Naive B cell (primary cell): ENCODE measurements at places on chromosomes 16 and 17.
A peak's percentile ranks its signal among the peaks of the same experiment; 100 is the strongest.

- H3K4me3 ChIP-seq = no peak overlapping the region
- no peak for DNase-seq
- H3K27ac ChIP-seq = no peak overlapping the region
- peaks cover 11% of the 10 kb centered on the region for H3K4me1 ChIP-seq
- no peaks in the 10 kb centered on the region for H3K36me3 ChIP-seq
Observed at GRCh38 chr17:82789051-82789592, 37.3 kb downstream of the TBCD start.

- H3K4me1 ChIP-seq = peaks cover 13% of the 10 kb centered on the region
- H3K4me3 ChIP-seq = no peak overlapping the region
- DNase-seq = no peak
Observed at GRCh38 chr17:67569873-67570272, 147.9 kb upstream of the NOL11 start.

GRCh38 chr17:11558681-11559234 is 39.5 kb upstream of the DNAH9 start:
- no peaks in the 10 kb centered on the region for H3K4me1 ChIP-seq
- H3K27me3 ChIP-seq = no peaks in the 10 kb centered on the region
- no peak overlapping the region for H3K4me3 ChIP-seq
- DNase-seq = no peak
- H3K27ac ChIP-seq = no peak overlapping the region

GRCh38 chr17:57335195-57335792 is 79.0 kb downstream of the MSI2 start:
- no peak overlapping the region for H3K4me3 ChIP-seq
- peaks cover 38% of the 10 kb centered on the region for H3K4me1 ChIP-seq
- H3K27ac ChIP-seq = no peak overlapping the region
- no peak for DNase-seq

- no peaks in the 10 kb centered on the region for H3K27me3 ChIP-seq
- H3K4me3 ChIP-seq = peak overlapping the region; percentile 94
- H3K27ac ChIP-seq = peak overlapping the region; percentile 95
- peaks cover 17% of the 10 kb centered on the region for H3K4me1 ChIP-seq
- DNase-seq = no peak
Observed at GRCh38 chr17:39402890-39403605, 1.6 kb upstream of the FBXL20 start.

DNA sequence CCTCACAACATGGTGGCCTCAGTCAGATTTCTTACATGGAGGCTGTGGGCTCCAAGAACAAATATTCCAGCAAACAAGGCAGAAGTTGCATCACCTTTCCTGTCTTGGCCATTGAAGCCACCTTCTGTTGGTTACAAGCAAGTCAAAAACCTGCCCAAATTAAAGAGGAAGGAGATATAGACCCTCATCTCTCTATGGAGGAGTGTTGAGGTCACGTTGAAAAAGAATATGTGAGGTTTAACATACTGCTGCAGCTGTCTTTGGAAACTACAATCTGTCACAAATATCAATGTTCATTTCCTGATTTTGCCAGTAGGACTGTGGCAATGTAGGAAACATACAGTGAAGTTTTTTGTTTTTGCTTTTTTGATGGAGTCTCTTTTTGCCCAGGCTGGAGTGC is 211.4 kb downstream of the COPRS start:
- H3K4me1 ChIP-seq = no peaks in the 10 kb centered on the region
- H3K4me3 ChIP-seq = no peak overlapping the region
- H3K27me3 ChIP-seq = peaks cover 10% of the 10 kb centered on the region

- no peaks in the 10 kb centered on the region for H3K27me3 ChIP-seq
- peaks cover 13% of the 10 kb centered on the region for H3K36me3 ChIP-seq
- no peak overlapping the region for H3K4me3 ChIP-seq
- DNase-seq = no peak
Observed at GRCh38 chr17:17129466-17129865, 76.7 kb downstream of the PLD6 start.

GRCh38 chr17:41967921-41968578 is 1.5 kb downstream of the CNP start:
- no peaks in the 10 kb centered on the region for H3K27me3 ChIP-seq
- H3K4me1 ChIP-seq = peaks cover 42% of the 10 kb centered on the region
- H3K36me3 ChIP-seq = no peaks in the 10 kb centered on the region
- H3K27ac ChIP-seq = no peak overlapping the region

- DNase-seq = no peak
- no peaks in the 10 kb centered on the region for H3K36me3 ChIP-seq
Observed at GRCh38 chr17:81656835-81657234, 493 bp upstream of the PDE6G start.

- H3K27ac ChIP-seq = no peak overlapping the region
- no peaks in the 10 kb centered on the region for H3K36me3 ChIP-seq
- no peaks in the 10 kb centered on the region for H3K27me3 ChIP-seq
- H3K4me1 ChIP-seq = peaks cover 20% of the 10 kb centered on the region
- no peak for DNase-seq
Observed at GRCh38 chr16:88697116-88697830, 8.9 kb downstream of the RNF166 start.

- H3K36me3 ChIP-seq = no peaks in the 10 kb centered on the region
- no peak overlapping the region for H3K4me3 ChIP-seq
- peaks cover 24% of the 10 kb centered on the region for H3K4me1 ChIP-seq
- DNase-seq = no peak
- H3K27me3 ChIP-seq = peaks cover 7% of the 10 kb centered on the region
Observed at GRCh38 chr16:57651344-57652333, 16.5 kb upstream of the ADGRG3 start.

DNA sequence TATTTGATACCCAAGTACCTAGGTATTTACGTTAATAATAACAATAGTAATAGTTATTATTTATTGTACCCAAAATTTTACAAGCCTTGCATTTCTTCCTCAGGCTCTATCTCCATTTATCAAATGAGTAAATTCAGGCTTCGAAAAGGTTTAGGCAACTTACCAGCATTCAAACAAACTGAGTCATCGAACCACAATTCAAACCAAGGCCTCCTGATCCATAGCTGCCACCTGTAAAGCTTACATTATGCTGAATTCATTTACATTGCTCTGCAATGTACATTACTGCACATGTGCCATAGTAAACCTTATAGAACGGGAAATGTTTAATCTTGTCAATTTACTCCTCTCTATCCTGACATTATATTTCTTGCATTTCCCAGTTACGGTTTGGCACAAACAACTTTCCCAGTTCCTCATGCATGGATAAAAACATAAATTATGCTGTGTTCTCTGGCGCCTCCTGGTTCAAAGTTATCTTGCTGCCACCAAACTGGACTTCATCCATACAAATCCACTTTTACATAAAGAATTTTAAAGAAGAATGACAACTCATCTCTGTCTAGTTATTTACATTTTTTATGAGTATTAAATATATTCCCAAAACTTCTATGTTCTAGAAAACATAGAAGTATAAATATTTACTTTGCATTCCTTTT is 360.6 kb upstream of the SOX9 start:
- no peaks in the 10 kb centered on the region for H3K27me3 ChIP-seq
- H3K27ac ChIP-seq = no peak overlapping the region
- H3K4me1 ChIP-seq = no peaks in the 10 kb centered on the region
- no peak for DNase-seq
- no peak overlapping the region for H3K4me3 ChIP-seq
- H3K36me3 ChIP-seq = no peaks in the 10 kb centered on the region

DNA sequence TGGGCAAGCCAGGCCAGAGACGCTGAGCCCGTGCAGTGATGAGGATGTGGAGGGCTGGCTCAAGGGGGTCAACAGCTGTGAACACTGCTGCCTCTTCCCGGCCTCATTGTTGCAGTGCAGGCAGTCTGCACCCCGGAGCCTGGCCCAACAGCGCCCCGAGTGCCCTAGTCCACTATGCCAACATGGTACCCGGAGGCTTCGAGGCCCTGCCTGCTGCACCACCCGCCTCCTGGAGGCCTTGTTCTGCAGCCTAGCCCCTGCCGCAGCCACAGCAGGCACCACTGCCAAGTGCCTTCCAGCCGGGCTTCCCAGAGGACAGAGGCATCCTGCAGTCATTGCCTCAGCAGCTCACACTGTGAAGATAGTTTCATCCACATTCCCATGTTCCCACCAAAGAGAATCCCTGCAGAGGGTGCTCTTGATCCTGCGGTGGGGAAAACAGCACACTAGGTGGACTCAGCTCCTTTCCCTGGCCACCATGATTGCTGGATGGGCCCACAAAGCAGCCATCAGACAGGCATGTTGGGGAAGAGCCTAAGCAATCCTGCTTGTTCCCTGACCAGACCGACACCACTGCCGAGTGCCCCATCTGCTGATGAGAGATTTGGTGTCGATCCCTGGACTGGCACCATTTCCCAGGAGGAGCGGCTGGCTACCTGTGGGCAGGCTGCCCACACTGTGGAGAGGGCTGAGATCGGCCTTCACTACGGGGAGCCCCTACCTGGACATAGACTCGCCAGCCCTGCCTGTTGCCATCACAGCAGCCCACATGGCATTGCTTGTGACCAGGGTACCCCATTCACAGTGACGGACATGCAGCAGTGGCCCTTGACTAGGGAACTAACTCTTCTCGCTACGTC is 44.9 kb downstream of the USP22 start:
- H3K4me3 ChIP-seq = no peak overlapping the region
- no peaks in the 10 kb centered on the region for H3K36me3 ChIP-seq
- DNase-seq = no peak

- no peaks in the 10 kb centered on the region for H3K27me3 ChIP-seq
- H3K4me1 ChIP-seq = peaks cover 82% of the 10 kb centered on the region
- no peaks in the 10 kb centered on the region for H3K36me3 ChIP-seq
- DNase-seq = peak; percentile 94
- peak overlapping the region; percentile 73 for H3K4me3 ChIP-seq
Observed at GRCh38 chr17:3911271-3912053, 4.8 kb downstream of the P2RX1 start.

DNA sequence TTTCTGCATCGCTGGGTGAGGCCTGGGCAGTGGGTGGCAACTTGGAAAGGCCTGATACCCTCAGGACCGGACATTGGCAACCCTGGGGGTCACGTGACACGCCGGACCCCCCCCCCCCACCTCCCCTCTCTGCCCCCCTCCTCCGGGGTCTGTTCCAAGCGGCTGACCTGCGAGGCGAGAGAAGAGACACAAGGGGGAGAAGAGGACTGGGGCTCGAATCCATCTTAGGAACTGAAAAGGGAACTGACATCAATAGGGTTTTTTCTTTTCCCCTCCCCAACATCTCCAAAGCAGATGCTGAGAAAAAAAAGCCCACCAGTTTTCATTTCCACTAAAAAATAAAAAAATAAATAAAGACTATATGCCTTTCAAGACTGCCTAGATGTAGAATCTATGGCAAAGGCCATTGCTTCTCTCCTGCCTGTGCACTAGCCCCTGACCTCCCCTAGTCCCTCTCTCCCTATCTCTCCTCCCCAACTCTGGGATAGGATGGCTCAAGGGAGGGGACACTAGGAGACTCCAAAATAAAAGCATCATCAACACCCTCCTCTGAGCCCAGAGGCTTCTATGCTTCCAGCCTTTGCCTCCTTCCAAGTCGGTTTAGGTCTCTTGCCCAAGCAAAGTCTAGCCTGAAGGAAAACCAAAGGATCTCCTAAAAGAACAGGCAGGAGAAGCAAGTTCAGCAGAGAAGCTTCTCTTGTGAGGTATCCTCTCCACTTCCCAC is 7.7 kb upstream of the HOXB2 start:
- H3K27me3 ChIP-seq = peaks cover 49% of the 10 kb centered on the region
- H3K36me3 ChIP-seq = no peaks in the 10 kb centered on the region
- H3K4me3 ChIP-seq = no peak overlapping the region
- DNase-seq = no peak
- no peak overlapping the region for H3K27ac ChIP-seq

- H3K27me3 ChIP-seq = no peaks in the 10 kb centered on the region
- no peak overlapping the region for H3K4me3 ChIP-seq
- no peaks in the 10 kb centered on the region for H3K4me1 ChIP-seq
- H3K27ac ChIP-seq = no peak overlapping the region
Observed at GRCh38 chr16:76976101-76976500, 214.9 kb upstream of the MON1B start.

DNA sequence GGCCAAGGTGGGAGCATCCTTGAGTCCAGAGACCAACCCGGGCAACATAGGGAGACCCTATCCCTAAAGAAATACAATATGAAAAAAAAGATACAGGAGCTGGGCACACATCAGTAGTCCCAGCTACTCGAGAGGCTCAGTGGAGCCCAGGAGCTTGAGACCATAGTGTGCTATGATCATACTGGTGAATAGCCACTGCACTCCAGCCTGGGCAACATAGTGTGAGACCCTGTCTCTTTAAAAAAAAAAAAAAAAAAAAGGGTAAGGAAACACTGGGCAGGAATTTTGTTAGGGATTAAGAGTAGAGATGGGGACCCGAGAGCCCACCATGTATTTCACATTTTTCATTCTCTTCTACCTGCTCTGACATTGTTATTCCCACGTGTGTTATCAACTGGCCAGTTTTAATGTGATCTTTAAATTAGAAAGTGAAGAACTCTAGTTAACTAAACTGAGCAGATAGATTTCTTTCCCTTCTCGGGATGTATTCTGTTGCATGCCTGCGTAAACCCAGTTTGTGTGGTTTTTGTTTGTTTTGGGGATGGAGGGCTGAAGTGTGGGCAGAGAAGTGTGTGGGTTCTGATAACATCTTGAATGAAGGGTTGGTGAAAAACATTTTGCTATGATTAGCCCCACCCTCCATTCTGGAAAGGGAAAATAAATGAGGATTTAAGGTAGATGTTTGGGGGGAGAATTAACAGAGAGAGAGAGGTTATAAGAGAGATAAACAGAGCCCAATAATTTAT is 17.2 kb upstream of the SNTB2 start:
- DNase-seq = no peak
- no peaks in the 10 kb centered on the region for H3K27me3 ChIP-seq
- peaks cover 24% of the 10 kb centered on the region for H3K36me3 ChIP-seq

DNA sequence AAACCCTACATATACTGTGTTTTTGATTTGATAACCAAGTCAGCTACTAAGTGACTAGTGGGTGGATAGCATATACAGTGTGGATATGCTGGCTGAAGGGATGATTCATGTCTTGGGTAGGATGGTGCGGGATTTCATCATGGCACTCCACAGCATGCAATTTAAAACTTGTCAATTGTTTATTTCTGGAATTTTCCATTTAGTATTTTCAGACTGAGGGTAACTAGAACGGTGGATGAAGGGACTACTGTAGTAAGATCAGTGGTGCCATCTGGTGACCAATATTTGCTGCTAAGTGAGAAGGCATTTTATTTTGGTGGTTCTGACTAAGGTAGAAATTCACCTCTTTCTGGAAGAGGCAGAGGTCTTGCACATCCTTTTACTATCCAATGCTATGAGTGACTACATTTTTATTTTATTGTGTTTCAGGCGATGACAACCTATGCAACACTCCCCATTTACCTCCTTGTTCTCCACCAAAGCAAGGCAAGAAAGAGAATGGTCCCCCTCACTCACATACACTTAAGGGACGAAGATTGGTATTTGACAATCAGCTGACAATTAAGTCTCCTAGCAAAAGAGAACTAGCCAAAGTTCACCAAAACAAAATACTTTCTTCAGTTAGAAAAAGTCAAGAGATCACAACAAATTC is 3.1 kb downstream of the CDC6 start:
- peaks cover 10% of the 10 kb centered on the region for H3K4me1 ChIP-seq
- H3K4me3 ChIP-seq = no peak overlapping the region
- no peaks in the 10 kb centered on the region for H3K36me3 ChIP-seq
- no peak overlapping the region for H3K27ac ChIP-seq
- DNase-seq = peak; percentile 15
